ENCODE measurements at places on chromosomes 6 and 20.

- DNase-seq, result no peak
Measured at GRCh38 chr6:79435746-79436145, 101.5 kb downstream of the LCA5 start.

DNA sequence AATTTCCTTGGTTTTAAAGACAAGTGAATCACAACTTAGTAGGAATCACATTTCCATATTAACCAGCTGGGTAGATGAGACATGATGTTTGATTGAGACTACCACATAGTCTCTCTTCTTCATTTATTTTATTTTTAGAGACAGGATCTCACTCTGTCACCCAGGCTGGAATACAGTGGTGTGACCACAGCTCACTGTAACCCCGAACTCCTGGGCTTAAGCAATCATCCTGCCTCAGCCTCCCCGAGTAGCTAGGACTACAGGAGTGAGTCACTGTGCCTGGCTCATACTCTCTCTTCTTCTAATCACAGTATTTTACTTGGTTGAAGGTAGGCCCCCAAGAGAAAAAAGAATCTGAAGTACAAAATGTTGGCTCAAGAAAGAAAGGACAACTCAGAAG is 80.2 kb upstream of the ASF1A start:
- peak; percentile 8 for DNase-seq

GRCh38 chr6:170476360-170476759 is 76.7 kb downstream of the PSMB1 start:
- no peak for DNase-seq

GRCh38 chr6:16446273-16446672 is 207.9 kb downstream of the GMPR start:
- no peak for DNase-seq

GRCh38 chr20:45087814-45088213 is 13.1 kb downstream of the KCNS1 start:
- no peak for DNase-seq

DNA sequence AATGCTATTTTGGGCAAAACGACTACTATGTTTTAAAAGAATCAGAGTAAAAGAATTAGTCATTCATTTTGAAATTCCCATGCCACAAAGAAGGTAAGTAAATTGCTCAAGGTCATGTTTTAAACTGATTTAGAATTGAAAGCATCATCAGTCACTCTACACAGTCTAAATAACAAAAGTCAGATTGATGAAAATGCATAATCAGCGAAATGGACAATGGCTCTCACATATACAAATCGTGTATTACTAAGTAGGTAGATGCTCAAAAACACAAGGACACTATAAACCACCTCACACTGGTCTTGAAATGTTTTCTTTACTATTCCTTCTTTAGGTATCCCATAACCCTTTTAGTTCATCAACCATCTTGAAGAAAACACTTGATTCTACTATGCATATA is 135.4 kb downstream of the OPN5 start:
- DNase-seq, result no peak

DNA sequence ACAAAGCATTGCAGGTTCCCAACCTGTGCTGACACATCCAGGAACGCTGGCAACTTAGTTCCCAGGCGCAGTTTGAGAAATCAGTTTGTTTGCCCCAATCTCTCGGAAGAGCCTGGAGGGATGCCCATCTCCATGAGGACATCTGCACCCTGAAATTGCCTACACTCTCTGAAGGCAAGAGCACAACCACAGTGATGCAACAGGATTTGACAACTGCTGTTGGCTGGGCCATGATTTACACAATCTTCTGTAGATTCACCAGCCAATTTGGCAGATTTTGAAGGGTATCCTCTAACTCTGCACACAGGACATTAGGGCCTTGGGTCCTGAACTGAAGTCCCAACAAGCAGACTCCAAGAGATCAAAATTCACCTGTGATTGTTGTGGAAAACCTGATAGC is 3.4 kb downstream of the APMAP start:
- no peak for DNase-seq

DNA sequence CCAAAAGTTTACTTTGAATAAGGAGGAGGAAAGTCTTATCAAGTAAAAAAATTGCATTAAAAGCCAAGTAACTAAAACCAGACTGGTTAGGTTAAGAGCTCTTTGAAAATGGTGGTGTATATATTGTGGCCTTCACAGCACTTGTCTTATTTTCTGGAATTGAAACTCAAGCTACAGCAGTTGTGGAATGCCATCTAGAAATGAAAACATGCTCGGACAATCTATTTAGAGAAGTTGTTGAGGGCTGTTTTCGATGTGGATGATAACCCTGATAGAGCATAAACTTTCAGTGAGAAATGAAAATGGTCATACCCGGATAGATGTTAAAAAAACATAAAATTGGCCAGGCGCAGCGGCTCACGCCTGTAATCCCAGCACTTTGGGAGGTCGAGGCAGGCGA is 47.0 kb downstream of the ARID1B start:
- DNase-seq, result no peak

GRCh38 chr20:45080867-45081624 is 19.9 kb downstream of the KCNS1 start:
- DNase-seq, result no peak

DNA sequence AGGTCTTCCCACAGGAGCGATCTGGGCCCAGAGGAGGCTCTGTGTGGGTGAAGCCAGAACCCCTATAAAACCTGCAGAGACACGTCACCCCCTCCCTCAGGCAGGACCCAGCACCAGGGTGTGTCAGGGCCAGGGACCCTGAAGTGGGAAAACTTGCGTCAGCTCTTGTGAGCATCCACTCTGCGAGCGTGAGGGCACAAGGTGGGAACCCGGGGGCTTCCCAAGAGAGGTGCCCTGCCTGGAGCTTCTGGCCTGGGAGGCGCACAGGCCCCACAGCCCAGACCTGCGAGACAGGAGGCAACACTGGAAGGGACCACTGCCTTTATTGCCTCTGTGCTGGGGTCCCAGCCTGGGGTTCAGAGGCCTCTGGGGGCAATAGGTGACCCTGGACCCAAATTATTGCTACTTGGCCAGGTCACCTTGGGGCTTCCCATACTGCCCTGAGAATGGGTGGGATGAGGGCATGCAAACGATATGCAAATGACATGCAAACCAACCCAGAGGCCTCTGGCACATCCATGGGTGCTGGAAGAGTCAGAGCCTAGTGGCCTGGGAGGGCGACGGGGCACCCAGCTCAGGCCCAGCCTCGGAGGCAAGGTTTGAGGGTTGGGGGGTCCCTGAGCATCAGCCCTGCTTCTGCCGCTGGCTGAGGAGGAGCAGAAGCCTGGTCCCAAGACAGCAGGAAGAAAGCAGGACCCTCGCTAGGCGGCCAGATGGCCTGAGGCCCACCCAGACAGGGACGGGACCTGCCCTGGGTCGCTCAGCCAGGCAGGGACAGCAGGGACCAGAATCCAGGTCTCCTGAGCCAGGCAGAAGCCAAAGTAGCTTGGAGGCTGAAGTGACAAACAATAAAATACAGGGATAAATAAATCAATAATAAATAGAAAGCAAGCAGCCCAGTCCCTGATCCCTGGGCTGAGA is 5.1 kb upstream of the C20orf144 start:
- no peak for DNase-seq

- DNase-seq, result no peak
Measured at GRCh38 chr6:109383438-109383940, 1.2 kb upstream of the CD164 start.

DNA sequence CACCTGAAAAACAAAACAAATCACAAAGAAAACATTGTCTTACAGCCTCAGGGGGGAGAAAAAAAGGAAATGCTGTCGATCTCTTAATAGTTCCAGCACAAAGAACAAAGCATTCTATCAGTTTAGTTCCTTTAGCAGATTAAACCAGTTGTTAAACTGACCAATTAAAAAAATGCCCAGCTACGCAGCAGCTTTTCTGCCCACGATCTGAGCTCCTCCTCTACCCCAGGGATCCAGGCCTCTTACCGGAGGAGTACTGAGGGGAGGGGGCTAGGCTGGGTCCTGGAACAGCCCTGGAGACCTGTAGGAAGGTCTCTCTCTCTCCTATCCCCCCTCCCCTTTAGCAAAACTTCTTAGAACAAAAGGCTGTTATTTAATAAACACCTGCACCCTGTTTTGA is 13.4 kb downstream of the PTK7 start:
- no peak for DNase-seq

DNA sequence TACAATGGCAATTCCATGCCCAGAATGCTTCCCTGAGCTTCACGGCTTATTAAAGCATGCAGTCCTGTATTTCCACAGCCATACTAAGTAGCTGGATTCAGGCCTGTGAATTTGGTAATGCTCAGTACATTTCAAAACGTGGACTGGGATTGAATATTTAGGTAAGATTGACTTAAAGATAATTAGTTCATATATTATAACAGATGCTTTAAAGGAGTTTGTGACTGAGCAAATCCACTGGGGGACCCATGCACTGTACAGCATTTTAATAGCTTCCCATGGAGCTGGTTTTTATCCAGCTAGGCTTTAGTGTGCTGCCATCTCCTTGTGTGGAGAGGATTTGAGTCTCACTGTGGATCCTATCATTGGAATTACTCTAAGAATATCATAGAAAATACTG is 420.9 kb upstream of the FLRT3 start:
- no peak for DNase-seq

DNA sequence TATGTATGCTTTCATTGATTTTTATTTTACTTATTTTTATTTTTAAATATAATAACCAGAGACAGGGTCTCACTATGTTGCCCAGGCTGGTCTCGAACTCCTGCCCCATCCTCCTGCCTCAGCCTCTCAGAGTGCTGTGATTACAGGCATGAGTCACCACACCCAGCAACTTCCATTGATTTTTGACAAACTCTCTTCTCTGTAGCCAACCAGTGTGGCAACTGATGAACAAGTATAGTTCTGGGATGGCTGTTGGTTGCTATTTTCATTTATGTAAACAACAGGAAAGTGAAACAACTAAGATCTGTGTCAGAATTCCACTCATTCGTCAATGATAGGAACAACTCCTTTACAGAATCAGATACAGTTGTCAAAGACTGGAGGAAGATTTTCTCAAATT is 356.7 kb upstream of the JARID2 start:
- no peak for DNase-seq

DNA sequence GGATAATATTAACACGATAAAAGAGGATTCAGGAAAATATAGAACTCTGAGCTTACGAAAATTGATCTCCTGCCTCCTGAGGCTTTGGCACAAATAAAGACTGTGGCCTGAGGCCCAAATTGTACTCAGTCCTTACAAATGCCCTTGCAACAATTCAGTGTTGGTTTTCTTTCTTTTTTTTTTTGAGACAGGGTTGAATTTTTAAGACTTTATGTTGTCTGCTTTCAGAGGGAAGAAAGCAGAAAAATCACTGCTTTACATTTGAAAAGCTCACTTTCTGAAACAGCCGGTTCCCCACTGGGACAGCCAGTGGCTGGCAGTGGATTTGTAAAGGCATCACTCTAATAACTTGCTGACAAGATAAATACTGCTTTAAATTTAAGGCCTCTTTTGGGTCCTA is 290.5 kb downstream of the SLC35F1 start:
- no peak for DNase-seq

GRCh38 chr20:56352345-56353055 is 6.3 kb upstream of the FAM210B start:
- no peak for DNase-seq

GRCh38 chr6:46281110-46281509 is 110.3 kb upstream of the ENPP5 start:
- no peak for DNase-seq

DNA sequence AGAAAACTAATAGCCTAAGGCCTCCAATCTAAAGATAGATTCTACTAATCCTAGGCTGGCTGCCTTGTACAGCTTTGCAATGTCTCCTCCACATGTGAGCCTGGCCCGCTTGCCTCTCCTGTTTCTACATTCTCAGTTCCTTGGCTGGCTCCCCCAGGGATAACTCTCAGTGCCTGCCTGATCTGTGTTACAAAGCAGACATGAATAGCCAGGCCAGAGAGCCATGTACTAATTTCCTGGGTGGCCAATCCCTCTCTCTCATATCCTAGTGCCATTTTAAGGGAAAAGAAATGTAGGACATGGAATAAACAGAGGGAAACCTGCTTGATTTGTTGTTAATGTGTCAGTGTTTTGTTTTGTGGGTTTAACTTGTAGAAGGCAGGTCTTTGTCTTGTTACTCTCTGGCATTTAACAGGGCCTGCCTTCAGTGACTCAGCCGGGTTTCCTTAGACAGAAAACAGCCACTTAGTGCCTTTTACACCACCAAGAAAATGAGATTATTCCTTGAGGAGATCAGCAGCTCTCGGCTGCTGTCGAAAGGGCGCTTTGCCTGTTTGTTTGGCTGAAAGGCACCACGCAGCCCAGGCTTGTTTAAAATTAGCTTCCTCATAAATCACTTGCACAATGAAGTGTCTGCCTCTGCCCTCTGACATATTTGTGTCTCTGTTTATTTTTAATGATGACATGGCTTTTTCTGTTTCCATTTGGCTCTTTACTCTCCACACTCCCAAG is 702.7 kb downstream of the MAFB start:
- DNase-seq, result no peak

DNA sequence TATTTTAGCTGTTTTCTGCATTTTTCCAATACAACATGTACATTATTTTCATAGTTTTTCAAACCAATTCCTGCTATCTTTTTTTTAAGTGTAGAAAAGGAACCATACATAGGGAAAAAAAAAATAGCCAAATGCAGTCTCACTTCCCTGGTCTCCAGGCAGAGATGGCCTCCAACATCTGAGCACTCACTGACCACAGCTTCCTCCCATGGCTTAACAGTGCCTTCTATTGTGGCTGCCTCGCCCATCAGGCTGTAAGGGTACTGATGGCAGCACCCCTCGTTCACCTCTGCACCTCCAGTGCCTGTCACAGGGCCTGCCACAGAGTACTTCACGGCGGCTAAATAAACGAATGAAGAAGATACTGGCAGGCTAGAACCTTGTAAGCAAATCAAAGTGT is 591.1 kb downstream of the PTPRT start:
- no peak for DNase-seq

DNA sequence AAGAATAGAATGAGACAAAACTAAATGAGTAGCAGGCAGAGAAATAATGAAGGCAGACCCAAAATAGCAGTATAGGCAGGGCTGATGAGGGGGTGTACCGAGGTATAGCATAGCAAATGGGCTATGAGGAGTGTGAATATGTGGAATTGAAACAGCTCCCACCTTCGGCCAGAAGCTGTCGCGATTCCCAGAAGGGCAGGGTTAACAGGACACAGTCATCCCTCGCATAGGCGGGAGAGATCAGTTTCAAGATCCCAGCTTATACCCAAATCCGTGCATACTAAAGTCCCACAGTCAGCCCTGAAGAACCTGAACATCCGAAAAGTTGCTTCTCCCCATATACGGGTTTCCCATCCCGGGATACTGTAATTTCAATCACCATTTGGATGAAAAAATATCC is 82.7 kb downstream of the PTPRK start:
- DNase-seq, result no peak

- no peak for DNase-seq
Measured at GRCh38 chr6:13180538-13180937, 147.8 kb downstream of the TBC1D7 start.

GRCh38 chr6:41717392-41717736 is 18.0 kb downstream of the TFEB start:
- DNase-seq, result no peak

DNA sequence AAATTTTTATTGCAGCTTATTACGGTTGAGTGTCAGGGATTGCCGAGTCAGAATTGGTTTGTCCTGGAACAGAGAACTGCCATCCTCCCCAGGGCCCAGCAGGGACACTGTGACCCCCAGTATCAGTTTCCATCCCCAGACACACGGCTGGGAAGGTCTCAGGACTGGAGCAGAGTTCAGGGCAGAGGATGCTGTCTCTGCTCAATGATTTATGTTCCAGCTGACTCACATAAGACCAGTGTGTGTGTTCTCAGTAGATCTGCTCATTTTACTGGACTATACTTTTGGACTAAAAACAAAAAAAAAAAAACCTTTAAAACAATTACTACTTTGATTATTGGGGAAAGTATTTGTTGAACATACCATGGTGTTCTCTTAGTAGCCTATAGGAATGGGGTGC is 44.2 kb downstream of the FNDC1 start:
- no peak for DNase-seq
